ENCODE measurements at places on chromosomes 1 and 21. TPM values are rescaled to one million over a fixed set of nuclear protein-coding genes. Genes with fewer than 3 reads are reported as not detected.

Gene DPH5
- total RNA-seq = 39.9 TPM

Gene ADCY10
- total RNA-seq = 0.10 TPM

Gene SLC35F3
- not detected for total RNA-seq

Gene WNT2B
- 3.3 TPM for total RNA-seq

Gene NPHS2
- total RNA-seq = not detected

Gene PDPN
- total RNA-seq = 45.1 TPM

Gene FOXO6
- total RNA-seq = 2.5 TPM

Gene FRRS1
- 4.7 TPM for total RNA-seq

Gene GPR89A
- 9.0 TPM for total RNA-seq

DNA sequence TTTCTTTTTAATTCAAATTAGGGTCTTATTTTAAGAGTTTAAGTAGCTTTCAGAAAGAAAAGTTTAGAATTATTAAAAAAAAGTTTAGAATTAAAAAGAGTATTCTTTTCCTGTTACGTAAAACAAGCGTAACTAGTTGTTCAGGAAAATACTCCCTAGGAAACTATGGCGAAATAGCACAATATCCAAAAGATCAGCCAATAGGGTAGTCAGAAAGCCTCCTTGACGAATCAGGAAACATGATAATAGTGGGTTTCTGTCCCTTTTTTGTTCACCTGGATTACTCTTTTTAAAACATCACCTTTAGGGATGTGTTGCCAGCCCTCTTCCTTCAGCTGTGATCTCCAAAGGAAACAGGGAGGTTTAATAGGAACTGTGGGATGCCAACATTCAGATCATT, 25.2 kb downstream of the S1PR1 start:
- DNase-seq = no peak

- DNase-seq = no peak
Measured at GRCh38 chr1:232876506-232877364, 71.5 kb downstream of the MAP10 start.

DNA sequence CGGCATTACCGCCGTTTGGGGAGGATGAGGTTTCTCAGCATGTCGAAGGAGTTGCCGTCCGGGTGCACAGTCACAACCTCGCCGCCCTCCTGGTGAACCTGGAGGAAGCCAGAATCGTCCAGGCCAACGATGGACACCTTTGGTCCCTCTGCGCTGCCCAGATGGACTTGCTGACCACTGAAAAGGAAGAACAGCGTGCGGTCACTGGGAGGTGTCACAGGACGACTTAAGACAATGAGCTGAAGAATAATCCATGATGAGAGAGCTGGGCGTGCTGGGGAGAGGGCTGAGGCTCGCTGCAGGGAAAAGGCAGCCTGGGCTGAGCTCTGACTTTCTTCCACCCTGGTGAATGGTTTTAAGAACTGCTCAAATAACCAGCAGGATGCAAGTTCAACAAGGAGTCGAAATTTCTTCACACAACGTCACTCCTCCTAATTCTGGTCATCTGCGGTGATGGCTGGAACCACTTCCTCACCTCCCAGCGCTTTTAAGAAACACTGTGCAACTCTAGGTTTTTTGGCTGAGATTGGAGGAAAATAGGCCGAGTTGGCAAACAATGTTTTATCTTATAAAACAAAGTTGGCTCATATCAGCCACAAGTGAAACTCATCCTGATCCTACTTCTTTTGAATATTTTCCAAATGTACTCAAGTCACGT, 55.5 kb downstream of the SIM2 start:
- DNase-seq = no peak

GRCh38 chr21:39385299-39386145, 36.6 kb upstream of the HMGN1 start:
- peak; percentile 76 for DNase-seq

GRCh38 chr1:202590975-202591411, 119.3 kb downstream of the SYT2 start:
- no peak for DNase-seq

GRCh38 chr1:39407896-39408640, 83.4 kb upstream of the BMP8A start:
- no peak for DNase-seq

GRCh38 chr1:98939471-98939870, 65.2 kb downstream of the PLPPR5 start:
- DNase-seq = no peak

GRCh38 chr1:25170439-25170838, 61.9 kb downstream of the SYF2 start:
- DNase-seq = no peak

GRCh38 chr1:195971589-195971988, 636.7 kb downstream of the KCNT2 start:
- no peak for DNase-seq

DNA sequence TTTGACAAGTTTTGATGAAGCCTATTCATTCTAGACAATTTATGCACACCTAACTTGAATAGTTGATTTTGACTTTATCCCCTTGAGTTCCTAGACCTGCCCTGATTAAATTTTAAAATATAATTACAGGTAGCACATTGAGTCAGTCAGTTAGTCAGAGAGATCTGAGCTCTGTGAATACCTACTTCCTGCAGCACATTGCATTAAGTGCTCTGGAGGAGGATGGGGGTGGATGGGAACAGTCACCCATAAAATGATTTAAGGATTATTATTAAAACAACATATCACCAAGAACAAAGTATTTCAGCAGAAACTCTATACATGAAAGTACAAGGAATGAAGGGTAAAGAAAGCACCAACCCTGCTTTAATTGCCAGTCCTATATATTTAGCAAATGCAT, 11.8 kb upstream of the RPF1 start:
- DNase-seq = no peak

- no peak for DNase-seq
Measured at GRCh38 chr1:24749886-24750285, 4.6 kb downstream of the CLIC4 start.

- no peak for DNase-seq
Measured at GRCh38 chr1:165143437-165144065, 213.0 kb downstream of the LMX1A start.

GRCh38 chr1:111089638-111090037, 50.3 kb downstream of the DRAM2 start:
- DNase-seq = no peak
